ENCODE measurements at places on chromosomes 2 and 18.

GRCh38 chr2:56484906-56485305, 301.1 kb downstream of the CCDC85A start:
- no peak for DNase-seq

- no peak for DNase-seq
Measured at GRCh38 chr18:27666016-27666415, 480.9 kb upstream of the CHST9 start.

GRCh38 chr2:95346738-95347671, 49.9 kb downstream of the KCNIP3 start:
- DNase-seq: peak; percentile 6

- DNase-seq: no peak
Measured at GRCh38 chr2:106339609-106340008, 128.6 kb downstream of the RGPD3 start.

GRCh38 chr2:187890690-187891089, 336.5 kb upstream of the TFPI start:
- DNase-seq: no peak

DNA sequence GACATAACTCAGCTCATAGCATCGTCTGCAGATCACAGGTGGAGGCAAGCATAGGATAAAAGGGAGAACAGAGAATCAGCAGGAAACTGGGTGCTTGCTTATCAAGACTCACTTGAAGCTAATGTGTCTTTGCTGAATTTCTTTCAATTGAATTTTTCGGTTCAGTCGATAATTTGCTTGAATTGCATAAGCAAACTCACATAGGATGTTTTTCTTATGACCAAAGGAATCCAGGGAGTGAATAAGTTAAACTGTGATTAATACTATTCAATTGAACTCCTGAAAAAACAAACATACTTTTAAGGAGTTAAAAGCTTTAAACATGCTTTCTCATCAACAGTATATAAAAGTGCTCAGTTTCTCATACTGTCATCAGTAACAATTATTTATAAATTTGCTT, 707.1 kb upstream of the ACVR2A start:
- DNase-seq: no peak

DNA sequence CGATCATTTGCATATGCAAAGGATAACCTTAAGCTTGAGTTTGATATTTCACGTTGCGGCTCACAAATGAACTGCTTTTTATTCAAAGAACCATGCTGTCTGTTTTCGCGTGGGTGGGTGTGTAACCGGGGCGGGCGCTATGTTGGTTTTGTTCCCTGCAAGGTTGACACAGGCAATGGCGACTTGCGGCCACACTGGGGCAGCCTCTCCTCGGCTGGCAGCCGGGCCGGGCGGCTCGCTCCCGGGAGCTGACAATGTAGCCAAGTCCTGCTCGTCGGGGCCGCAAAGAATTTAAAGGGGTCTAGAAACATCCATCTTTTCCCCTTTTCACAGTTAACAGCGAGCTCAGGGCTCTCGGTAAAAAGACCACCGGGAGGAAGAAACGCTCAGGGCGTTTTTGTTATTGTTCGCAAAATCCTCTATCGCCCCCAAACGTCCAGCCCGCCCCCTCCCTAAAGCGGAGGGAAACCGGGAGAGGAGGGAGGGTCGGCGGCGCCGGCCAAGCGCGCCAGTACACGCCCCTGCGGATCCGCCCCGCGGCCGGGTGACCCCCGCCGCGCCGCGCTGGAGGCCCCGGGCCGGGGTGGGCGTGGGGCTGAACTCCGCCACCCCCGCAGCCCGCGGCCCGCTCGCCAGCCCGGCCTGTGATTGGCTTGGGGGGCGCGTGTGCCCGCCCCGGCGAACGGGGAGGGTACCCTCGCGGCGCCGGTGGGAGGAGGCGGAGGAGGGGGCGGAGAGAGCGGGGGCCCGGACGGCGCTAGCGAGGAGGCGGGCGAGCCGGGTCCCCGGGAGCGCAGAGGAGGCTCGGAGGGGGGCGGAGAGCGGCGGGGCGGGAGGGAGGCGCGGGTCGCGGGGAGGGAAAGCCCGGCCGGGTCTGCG, at the start of gene NEDD4L:
TSS of gene NEDD4L (plus strand) at position 736 of the 879 bp plus-strand sequence. CDS start 435 bp downstream, outside the sequence.
- DNase-seq: peak; percentile 77

DNA sequence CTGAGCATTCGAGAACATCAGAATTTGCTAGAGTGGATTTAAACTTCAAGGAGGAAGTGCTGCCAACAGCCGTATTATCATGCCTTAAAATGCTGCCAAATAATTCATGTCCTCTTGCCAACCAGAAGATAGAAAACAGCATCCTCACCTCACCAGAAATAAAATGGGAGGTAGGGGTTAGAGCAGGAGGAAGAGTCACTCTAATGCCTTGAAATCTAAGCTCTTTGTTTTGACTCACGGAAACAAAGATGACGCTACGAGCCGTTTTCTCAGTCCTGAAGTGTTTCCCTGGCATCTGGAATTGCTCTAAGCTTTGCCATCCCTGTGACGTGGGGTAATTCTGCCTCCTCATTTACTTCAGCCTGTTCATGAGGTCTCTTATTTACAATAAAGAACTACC, 97.1 kb downstream of the PRPF40A start:
- DNase-seq: peak; percentile 61

GRCh38 chr2:15901808-15902130, 38.6 kb upstream of the MYCN start:
- no peak for DNase-seq

- peak; percentile 47 for DNase-seq
Measured at GRCh38 chr2:161077367-161078210, 82.6 kb upstream of the TANK start.

DNA sequence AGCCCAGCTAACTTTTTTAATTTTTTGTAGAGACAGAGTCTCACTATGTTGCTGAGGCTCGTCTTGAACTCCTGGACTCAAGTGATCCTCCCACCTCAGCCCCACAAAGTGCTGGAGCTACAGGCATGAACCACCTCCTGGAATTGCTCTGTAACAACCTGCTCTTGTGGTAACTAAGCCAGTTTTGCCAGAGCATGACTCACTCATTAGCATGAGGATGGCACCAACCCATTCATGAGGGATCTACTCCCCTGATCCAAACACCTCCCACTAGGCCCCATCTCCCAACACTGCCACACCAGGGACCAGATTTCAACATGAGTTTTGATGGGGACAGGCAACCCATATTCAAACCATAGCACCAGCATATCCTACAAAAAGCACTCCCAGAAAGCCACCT, 348.9 kb upstream of the RAB12 start:
- DNase-seq: peak; percentile 17

- peak; percentile 43 for DNase-seq
Measured at GRCh38 chr2:64143169-64144056, 807 bp downstream of the PELI1 start.

- peak; percentile 45 for DNase-seq
Measured at GRCh38 chr2:8285081-8285480, 396.8 kb upstream of the ID2 start.

GRCh38 chr2:144505245-144505831, 14.6 kb downstream of the ZEB2 start:
- peak; percentile 86 for DNase-seq

GRCh38 chr2:69604836-69605235, 38.7 kb downstream of the AAK1 start:
- no peak for DNase-seq

GRCh38 chr2:7953195-7953594, 728.7 kb upstream of the ID2 start:
- DNase-seq: no peak

DNA sequence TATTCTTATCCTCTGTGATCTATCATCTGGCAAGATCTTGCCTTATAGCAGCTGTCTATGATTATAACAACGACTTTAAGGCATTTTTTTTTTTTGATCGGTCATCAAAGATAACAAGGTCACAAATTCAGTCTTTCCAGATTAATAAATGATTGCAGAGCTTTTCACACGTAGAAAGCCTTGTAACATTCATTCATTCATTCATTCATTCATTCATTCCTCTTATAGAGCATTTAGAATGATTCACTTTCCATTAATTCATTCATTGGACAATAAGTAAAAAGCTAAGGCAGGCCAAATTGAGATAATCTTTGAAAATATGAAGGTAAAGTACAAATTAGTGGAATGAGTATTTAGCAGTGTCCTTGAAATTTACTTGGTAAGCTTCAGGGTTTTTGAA, 223.7 kb downstream of the NUP35 start:
- DNase-seq: no peak

GRCh38 chr2:53610260-53610659, 157.3 kb upstream of the CHAC2 start:
- DNase-seq: no peak

GRCh38 chr18:23122334-23123229, 12.7 kb upstream of the CABLES1 start:
- no peak for DNase-seq

Data from fibroblast of mammary gland (primary cell).